T-helper 2 cell (primary cell): ENCODE measurements at places on chromosomes 1 and 21.

- DNase-seq, result no peak
These were observed 238.4 kb upstream of the JUN start for GRCh38 chr1:59022199-59022598.

DNA sequence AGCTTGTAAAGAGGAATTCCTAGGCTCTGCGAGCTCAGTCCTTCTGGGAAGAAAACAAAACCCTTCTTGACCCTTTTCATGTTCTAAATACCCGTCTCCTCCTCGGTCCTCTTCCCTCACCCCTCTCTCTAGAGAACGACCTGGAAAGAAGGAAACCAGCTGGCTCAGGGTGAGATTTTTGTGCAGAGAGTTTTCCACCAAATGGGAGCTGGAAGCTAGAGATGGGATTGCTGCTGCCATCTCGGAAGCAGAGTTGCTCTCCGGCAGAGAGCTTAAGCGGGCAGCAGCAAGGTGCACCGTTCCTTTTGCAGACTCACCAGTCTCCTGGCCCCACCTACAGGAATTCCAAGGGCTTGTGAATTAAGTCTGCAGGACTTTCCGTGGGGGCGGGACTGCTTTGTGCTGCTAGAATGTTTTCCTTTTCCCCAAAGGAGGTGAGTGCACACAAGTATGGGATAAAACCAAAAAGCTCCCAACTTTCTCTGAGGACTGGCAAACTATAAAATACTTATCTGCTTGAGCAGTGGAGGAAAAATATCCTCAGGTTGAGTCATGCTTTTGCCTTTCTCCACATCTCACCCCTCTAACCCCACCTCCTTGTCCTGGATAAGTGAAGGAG lies 29.1 kb upstream of the KIAA0040 start:
- DNase-seq, result no peak

DNA sequence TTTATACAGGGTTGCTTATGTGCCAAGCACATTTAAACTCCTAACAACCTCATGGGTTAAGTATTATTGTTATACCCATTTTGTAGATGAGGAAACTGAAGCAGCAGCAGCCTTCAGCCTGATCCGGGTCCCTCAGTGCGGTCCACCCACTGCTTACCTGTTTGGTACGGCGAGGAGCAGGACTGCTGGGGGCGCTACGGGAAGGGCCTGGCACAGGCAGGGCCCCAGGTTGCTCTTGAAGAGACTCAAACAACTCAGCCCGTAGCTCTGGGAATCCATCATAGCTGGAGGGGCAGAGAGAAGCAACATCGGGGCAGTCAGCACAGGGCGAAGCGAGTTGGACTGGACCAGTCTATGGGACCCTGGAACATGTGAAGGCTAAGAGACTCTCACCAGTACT lies 9.2 kb downstream of the DENND4B start:
- DNase-seq, result no peak

DNA sequence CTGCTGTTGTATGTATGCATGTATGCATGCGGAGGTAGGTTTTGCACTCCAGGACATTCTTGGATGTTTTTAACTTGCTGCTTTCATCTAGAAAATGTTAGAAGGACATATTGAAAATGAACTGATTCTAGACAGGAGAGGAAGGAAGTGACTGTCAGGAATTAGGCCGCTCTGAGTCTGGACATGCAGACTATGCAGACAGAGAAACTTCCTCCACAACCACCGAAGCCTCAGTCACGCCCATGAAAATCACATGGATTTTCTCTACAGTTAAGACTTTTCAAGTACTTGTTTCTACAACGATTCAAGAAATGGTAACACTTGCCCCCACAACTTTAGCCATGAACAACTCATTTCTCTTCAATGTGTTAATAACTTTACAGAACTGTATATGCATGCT lies 211.1 kb downstream of the SMYD3 start:
- no peak for DNase-seq

DNA sequence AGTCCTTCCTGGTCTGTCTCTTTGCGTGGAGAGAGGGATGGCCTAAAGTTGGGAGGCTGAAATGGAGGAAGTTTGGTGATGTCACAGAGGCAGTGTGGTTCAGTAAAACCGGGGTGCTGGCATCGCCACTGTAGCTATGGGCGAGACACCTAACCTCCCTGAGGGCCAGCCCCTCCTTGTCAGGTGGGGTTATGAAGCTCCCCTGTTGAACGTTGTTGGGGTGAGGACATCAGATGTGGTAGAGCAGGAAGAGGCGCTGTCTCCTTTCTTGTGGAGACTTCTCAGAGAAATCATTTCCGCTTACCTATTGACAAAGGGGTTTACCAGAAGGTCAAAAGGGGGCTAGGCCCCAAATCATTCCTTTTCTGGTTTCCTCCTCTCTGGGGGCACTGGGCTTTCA lies 294.7 kb downstream of the SIPA1L2 start:
- DNase-seq, result no peak

DNA sequence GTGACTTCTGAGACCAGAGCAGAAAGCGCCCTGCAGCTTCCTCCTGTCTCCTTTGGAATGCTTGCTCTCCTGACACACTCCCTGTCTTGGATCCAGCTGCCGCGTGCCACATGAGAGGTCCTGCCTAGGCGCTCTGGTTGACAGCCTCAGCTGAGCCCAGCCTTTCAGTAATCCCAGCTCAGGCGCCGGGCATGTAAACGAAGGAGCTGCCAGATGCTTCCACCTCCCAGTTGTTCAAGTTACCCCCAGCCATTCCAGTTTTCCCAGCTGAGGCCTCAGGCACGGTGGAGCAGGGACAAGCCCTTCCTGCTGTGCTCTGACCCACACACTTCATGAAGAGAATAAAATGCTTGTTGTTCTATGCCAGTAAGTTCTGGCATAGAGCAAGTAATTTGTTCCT lies 14.3 kb upstream of the CD34 start:
- no peak for DNase-seq
